ENCODE measurements at places on chromosomes 3 and 15. TPM values are rescaled to one million over a fixed set of nuclear protein-coding genes. Genes with fewer than 3 reads are reported as not detected.

- no peaks in the 10 kb centered on the region for H3K36me3 ChIP-seq
- peaks cover 22% of the 10 kb centered on the region for H3K27me3 ChIP-seq
- no peak for DNase-seq
- H3K4me3 ChIP-seq, result peak overlapping the region; percentile 81
Measured at GRCh38 chr15:41511899-41512369, 1.7 kb downstream of the LTK start.

- H3K4me1 ChIP-seq, result peaks cover 4% of the 10 kb centered on the region
- peaks cover 8% of the 10 kb centered on the region for H3K36me3 ChIP-seq
- no peak overlapping the region for H3K4me3 ChIP-seq
Measured at GRCh38 chr3:108322352-108322751, 26.0 kb downstream of the HHLA2 start.

Gene UCN2
- total RNA-seq, result 0.25 TPM

Gene ANKUB1
- total RNA-seq, result not detected

Gene KIF23
- total RNA-seq, result not detected

All from naive thymus-derived CD8-positive, alpha-beta T cell (primary cell).